ENCODE measurements at places on chromosomes 11 and 22.

DNA sequence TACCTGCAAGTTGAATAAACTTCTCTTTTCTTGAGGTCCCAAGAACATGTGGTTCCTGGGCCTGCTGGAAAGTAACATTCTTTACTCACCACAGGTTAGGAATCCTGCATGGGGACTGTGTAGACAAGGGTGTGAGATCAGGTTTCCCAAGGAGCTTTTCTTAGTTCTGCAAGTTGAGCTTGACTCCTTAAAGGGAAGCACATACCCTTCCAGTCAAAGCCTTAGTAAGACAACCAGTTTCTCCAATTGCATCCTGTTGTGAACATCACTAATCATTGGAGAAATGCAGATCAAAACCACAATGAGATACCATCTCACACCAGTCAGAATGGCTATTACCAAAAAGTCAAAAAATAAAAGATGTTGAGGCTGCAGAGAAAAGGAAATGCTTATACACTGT is 48.3 kb upstream of the PAK1 start:
- DNase-seq = no peak

DNA sequence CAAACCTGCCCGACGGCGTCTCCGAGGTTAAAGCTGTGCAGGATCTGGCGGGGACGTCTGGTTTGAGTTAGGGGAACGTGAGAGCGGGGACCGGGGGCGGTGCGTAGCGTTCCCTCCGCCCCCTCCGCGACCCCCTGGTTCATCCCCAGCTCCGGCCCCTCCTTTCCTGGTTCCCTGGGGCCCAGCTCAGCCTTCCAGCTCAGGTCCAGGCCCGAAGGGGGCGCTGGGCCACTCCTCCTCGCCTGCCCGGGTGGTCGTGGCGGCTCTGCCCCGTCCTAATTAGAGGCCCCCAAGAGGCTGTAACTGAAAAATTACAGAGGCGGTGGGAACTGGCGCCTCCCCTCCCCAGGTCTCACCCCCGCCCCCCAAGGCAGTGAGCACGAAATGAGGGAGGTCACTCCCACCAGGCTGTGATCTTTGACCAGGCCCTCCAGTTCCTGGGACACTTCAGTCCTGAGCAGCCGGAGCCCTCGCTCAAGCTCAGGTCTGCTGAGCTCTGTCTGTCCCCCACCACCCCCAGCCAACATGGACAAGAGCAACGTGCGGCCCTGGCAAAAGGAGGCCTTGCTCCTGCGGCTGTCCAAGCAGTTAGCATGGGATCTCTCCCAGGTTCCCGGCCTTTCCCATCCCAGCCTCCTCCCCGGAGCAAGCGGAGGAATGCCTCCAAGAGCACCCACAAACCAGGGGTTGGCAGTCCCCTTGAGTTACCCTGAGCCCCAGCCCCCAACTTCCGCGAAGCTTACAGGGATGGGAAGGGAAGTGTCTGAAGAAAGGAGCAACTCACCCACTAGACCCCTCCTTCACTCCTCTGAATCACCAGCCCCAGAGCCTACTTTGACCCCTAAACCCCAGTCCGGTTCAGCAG is 3.3 kb downstream of the CD248 start:
- DNase-seq = peak; percentile 61

DNA sequence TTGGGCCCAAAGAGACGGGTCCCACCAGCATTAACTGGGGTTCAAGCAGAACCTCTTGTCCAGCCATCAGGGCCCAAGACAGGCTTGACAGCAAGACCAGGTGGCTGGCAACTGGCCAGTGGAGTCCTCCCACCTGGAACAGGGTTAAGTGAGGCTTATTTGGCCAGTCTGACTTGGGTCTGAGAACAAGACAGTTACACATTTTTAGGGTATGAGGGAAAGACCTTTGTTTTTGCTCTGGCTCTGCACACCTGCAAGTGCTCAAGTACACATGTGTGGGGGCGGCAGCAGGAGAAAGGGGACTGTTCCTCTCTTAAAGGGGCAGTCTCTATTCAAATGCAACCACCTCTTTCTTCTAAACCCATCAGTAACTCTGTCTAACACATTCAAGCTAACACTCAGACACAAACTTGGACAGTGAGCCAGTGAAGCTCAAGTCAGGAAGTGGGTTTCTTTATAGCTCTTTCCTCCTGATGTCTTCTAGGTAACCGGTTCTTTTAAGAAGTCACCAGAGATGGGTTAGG is 116.2 kb downstream of the ETS1 start:
- DNase-seq = no peak

DNA sequence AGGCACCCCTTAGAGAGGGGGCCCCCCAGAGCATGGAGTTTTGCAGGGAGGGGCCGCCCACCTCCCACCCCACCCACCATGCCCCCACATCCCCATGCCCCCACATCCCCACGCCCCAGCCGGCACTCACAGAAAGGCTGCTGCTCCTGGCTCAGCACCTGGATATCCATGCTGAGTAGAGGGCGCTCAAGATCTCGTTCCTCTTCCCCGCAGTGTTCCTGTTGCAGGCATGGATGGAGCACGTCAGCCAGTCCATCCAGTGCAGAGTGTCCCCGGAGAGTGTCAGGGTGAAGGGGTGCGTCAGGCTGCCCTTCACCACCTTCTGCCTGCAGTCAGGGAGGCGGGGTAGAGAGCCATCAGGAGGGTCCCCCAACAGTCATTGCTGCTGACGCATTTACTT is 156.2 kb downstream of the CRYBB2 start:
- no peak for DNase-seq

DNA sequence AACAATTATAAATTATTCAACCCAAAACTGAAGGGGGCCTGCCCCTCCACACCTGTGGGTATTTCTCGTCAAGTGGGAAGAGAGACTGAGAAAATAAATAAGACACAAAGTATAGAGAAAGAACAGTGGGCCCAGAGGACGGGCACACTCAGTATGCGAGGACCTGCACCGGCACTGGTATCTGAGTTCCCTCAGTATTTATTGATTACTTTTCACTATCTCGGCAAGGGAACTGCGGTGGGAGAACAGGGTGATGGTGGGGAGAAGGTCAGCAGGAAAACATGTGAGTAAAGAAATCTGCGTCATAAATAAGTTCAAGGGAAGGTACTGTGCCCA is 3.2 kb downstream of the C11orf54 start:
- DNase-seq = no peak

DNA sequence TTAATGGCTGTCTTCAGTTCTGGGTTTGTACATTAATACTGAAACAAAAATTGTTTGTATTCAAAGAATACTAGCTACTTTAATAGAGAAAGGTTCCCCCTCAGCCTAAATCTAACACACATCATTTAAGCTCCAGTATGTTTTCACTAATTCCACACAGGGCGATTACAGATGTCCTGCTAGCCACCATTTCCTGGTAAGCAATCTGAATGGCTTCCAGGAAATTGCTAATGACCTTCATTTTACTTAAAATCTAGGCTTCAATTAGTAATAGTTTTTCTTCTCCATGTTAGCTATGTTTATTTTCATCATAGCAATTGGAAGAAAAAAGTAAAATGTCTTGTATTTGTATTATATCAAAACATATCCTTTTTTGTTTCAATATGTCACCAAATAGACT is 132.8 kb downstream of the SOX6 start:
- no peak for DNase-seq

GRCh38 chr22:50529416-50529896 is 356 bp downstream of the TYMP start:
- DNase-seq = no peak

Measured in left ventricle myocardium superior (tissue), 1 donor.